ENCODE measurements at places on chromosomes 4 and X.

DNA sequence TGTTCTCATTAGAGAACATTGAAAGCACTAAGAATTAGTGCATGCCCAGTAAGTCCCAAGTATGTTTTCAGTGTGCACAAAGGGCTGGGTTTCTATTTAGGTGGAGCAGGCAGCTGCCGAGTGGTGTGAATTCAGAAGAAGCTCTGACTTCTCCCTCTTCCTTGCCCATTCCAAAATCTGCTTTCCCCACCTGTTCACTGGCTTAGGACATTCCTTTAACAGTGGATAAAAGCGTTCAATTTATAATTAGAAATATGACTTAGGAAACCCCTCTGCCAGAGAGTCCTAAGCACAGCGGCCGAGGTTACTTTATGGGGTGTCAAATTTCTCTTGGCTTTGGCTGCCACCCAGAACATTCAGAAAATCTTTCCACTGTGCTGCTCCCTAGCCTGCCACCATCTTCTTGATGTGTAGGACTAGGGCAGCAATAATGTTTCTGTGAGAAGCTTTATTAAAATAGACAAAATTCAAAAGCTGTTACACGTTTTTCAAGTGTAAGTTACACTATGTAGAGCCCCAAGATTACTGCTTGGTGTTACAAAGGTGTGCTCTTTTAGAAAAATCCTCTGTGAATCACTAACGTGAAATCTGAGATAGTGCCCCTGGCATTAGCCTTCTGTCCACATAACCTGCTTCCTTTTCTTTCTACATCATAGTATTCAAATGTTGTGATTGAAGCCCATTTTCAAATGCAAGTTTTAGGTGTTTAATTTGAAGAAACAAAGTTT, 191.6 kb upstream of the ANKRD50 start:
- peak; percentile 29 for DNase-seq

DNA sequence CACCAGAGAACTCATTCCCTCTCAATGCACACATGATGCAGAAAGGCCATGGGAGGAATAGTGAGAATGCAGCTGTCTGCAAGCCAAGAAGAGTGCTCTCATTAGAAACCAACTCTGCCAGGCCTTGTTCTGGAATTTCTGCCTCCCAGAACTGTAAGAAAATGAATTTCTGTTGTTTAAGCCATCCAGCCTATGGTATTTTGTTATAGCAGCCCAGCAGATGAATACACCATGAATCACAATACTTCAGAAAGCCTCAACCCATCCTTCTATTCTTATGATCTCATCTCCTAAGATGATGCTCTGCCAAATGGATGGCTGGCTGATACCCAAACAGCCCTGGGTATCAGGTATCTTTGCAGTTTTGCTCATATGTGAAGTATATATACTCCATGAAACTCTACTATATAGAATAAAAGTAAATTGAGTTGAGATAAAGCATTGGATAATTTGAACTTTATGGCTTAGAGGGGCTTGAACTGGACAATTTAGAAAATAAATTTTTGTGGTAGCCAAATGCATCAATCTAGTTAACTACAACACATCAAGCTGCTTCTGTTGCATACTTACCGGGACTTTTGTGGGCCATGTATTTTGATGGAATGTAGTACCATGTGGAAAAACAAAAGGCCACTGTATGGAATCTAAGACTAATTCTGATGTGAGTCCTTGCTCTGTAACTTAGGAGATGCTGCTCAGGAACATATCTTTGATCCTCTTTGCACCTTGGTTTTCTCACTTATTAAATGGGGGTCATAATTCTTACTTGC, 245.9 kb downstream of the HS3ST1 start:
- DNase-seq, result no peak

- no peak for DNase-seq
Measured at GRCh38 chr4:56301997-56302496, 85.2 kb downstream of the AASDH start.

DNA sequence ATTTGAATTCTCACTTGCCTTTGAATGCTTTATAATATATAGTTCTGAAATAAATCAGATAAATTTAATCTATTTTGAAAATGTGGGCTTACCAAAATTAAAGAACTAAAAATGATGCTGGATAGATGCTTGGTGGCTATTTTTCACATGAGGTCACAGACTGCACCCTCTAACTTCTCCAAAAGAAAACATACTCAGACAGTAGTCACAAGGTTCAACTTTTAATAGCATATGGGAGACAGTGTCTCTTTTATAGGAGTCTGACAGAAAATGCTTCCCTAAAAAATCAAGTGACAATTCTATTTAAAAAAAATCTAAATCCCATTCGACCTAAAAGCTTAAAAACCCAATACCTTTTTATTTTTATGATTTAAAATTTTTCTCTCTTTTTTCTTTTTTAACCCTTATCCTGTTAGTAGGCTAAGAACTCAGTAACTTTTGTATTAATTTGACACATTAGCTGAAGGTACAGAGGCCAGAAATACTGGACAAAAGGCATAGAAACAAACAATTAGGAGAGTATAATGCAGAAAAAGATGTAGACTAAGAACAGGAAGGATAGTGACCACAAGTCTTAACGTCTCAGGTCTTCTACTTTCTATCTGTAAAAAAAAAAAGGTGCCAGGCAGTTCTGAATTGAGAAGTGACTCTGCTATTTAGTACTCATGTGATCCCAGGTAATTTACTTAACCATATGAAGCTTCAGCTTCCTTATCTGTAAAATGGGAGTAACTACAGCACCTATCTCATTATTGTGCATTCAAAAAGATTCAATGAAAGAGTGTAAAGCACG, 7.6 kb downstream of the TIGD4 start:
- DNase-seq, result no peak

GRCh38 chr4:145316897-145317574, 136.6 kb upstream of the OTUD4 start:
- no peak for DNase-seq
